Hepatocyte (in vitro differentiated cells): ENCODE measurements at places on chromosomes 1 and 21.
A peak's percentile ranks its signal among the peaks of the same experiment; 100 is the strongest.

- DNase-seq, result no peak
Measured at GRCh38 chr1:247905181-247905580, 9.8 kb downstream of the OR2W3 start.

GRCh38 chr1:41370225-41370624, 9.0 kb downstream of the FOXO6 start:
- DNase-seq, result no peak

GRCh38 chr21:39319814-39320332, 6.4 kb upstream of the BRWD1 start:
- no peak for DNase-seq

GRCh38 chr1:8197493-8198282, 120.2 kb upstream of the SLC45A1 start:
- DNase-seq, result peak; percentile 82

GRCh38 chr1:231376875-231377549, 38.9 kb downstream of the SPRTN start:
- DNase-seq, result no peak

DNA sequence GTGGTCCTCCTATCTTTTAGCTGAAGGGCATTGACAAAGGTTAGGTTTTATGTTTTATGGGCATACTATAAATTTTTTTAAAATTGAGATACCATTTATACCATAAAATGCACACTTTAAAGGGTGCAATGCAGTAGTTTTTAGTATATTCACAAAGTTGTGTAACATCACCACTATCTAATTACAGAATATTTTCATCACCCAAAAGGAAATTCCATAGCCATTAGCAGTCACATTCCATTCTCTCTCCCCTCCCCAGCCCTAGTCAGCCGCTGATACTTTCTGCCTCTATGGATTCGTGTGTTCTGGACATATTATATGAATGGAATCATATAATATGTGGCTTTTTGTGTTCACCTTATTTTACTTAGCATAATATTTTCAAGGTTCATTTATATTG, 135.8 kb upstream of the B3GALT2 start:
- DNase-seq, result no peak

DNA sequence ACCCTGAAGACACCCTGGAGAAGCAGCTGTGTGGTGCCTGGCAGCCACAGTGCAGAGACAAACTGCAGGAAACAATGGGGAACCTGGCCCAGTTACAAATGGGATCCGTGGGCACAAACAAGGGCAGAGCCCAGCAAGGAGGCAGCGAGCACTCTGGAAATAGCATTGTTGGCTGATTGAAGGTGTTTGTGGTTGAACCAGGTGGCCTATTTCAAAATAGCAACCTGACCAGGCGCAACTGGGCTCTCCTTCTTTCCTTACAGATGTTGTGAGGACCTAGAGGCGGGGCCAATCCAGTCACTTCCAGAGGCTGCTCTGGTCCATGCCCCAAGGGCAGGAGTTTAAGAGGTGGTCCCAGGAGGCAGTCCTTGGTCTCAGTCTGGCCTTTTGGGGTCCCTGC, 21.7 kb upstream of the ZBTB21 start:
- DNase-seq, result no peak
